ENCODE measurements at places on chromosomes 6 and 20. TPM values are rescaled to one million over a fixed set of nuclear protein-coding genes. Genes with fewer than 3 reads are reported as not detected.

SDCBP2 gene
- total RNA-seq = 202 TPM

PSORS1C2 gene
- total RNA-seq = not detected

SRMS gene
- 0.49 TPM for total RNA-seq

COX4I2 gene
- not detected for total RNA-seq

CNKSR3 gene
- 13.1 TPM for total RNA-seq

FAM184A gene
- total RNA-seq = 0.62 TPM

FOXQ1 gene
- total RNA-seq = 0.82 TPM

DNA sequence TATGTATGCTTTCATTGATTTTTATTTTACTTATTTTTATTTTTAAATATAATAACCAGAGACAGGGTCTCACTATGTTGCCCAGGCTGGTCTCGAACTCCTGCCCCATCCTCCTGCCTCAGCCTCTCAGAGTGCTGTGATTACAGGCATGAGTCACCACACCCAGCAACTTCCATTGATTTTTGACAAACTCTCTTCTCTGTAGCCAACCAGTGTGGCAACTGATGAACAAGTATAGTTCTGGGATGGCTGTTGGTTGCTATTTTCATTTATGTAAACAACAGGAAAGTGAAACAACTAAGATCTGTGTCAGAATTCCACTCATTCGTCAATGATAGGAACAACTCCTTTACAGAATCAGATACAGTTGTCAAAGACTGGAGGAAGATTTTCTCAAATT lies 356.7 kb upstream of the JARID2 start:
- no peaks in the 10 kb centered on the region for H3K4me1 ChIP-seq
- DNase-seq = no peak
- no peak overlapping the region for H3K27ac ChIP-seq
- H3K27me3 ChIP-seq = no peaks in the 10 kb centered on the region
- H3K4me3 ChIP-seq = no peak overlapping the region

DNA sequence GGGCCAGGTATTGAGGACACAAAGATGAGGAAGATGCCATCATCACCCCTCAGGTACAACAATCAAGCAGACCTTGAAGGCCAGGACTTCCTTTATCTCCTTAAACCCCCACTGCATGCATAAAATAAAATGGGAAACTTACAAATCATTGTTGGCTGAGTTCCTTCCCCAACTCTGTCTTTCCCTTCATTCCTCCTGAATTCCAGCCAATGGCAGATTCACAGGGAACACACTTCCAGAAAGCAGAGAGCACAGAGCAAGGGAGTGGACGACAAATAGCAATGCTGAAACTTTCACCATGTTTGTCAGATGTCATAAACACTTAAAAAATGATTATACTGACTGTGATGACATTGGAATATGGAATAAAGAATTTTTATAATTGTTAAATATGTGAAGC lies 37.3 kb upstream of the NXT1 start:
- H3K4me3 ChIP-seq = no peak overlapping the region
- no peak overlapping the region for H3K27ac ChIP-seq
- H3K4me1 ChIP-seq = no peaks in the 10 kb centered on the region

- no peak for DNase-seq
- no peaks in the 10 kb centered on the region for H3K4me1 ChIP-seq
- no peak overlapping the region for H3K27ac ChIP-seq
Observed at GRCh38 chr6:22699151-22699550, 129.8 kb downstream of the HDGFL1 start.

GRCh38 chr6:14618759-14619418 lies 501.3 kb downstream of the CD83 start:
- H3K4me3 ChIP-seq = no peak overlapping the region
- no peak for DNase-seq
- no peaks in the 10 kb centered on the region for H3K4me1 ChIP-seq
- H3K36me3 ChIP-seq = no peaks in the 10 kb centered on the region
- no peaks in the 10 kb centered on the region for H3K27me3 ChIP-seq

DNA sequence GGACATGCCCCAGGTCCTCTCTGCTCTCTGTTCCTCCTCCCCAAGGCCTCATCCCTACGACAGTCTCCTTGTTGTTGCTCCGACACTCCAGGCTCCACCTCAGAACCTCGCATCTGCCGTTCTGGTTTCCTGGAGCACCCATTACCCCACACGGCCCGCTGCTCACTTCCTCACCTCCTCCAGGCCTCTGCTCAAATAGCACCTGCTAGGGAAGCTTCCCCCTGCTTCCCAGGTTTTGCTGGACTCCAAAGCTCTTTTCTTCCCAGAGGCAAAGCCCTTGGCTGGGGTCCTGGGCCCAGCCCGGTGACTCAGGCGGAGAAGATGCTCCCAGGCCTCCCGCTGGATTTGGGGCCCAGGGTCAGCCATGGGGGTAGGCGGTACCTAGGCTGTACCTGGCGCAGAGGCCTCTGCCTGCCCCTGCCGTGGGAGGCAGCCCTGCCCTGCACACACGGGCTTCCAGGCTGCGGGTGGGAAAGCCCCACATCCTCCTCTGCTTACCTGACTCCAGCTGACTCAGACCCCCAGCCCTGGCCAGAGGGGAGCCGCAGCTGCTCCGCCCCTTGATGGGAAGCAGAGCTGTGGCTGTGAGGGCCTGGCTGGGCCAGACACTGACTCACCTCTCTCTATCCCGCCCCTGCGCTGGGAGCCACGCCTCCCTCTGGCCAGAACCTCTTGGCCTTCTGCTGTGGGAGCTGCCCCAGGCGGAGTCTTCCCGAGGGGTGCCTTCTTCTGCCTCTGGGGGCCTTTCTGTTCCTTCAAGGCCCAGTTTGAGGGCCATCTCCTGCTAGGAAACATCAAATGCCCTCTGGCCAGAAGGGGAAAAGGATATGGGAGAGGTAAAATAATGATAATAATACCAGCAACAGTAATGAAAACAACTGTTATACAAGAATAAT lies 130.5 kb downstream of the CEBPB start:
- H3K4me3 ChIP-seq = no peak overlapping the region
- H3K27ac ChIP-seq = peak overlapping the region; percentile 62
- H3K36me3 ChIP-seq = no peaks in the 10 kb centered on the region
- H3K4me1 ChIP-seq = no peaks in the 10 kb centered on the region
- H3K27me3 ChIP-seq = no peaks in the 10 kb centered on the region

DNA sequence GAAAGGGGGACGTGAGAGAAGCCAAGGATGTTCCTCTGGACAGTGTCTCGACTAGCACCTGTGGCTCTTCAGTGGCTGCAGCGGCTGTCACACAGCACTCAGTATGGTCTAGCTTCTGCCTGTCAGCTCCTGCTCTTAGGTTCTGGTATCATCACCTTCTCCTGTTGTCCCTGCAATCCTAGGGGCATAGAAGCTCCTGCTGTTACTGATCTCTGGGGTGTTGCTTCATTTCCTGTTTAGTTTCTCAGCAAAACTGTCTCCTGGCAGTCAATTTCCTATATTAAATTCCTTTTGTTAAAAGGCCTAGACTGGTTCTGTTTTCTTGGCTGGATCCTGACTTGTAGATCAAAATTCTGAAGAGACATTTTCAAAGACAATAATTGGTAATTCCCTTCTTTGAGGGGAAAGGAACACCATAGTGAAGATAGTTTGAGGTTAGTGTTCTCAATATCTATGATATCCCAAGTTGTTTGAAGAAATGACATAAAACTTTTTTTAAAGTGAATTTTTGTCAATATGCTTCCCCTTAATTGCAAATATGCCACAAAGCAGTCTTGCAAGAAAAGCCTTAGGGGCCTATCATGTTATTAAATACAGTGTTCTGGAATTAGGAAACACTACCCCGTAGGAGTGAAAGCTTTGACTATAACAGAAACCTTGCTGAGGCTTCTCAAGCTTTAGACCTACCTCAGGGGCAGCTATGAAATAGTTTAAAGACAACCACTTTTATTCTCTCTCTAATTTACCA lies 148.5 kb downstream of the KIF6 start:
- no peak overlapping the region for H3K27ac ChIP-seq
- no peak for DNase-seq
- H3K4me3 ChIP-seq = no peak overlapping the region
- H3K27me3 ChIP-seq = no peaks in the 10 kb centered on the region

- H3K27ac ChIP-seq = no peak overlapping the region
- no peaks in the 10 kb centered on the region for H3K4me1 ChIP-seq
Observed at GRCh38 chr6:94751641-94752329, 825.5 kb upstream of the MANEA start.

- H3K27ac ChIP-seq = no peak overlapping the region
- H3K27me3 ChIP-seq = no peaks in the 10 kb centered on the region
Observed at GRCh38 chr6:139175389-139175948, 40.6 kb downstream of the HECA start.

GRCh38 chr6:109513571-109514071 lies 30.6 kb upstream of the ZBTB24 start:
- no peaks in the 10 kb centered on the region for H3K4me1 ChIP-seq
- no peaks in the 10 kb centered on the region for H3K27me3 ChIP-seq
- H3K4me3 ChIP-seq = no peak overlapping the region
- H3K36me3 ChIP-seq = no peaks in the 10 kb centered on the region
- DNase-seq = no peak
- H3K27ac ChIP-seq = no peak overlapping the region

- H3K4me1 ChIP-seq = no peaks in the 10 kb centered on the region
- H3K27me3 ChIP-seq = no peaks in the 10 kb centered on the region
- no peak overlapping the region for H3K27ac ChIP-seq
- H3K4me3 ChIP-seq = no peak overlapping the region
- no peaks in the 10 kb centered on the region for H3K36me3 ChIP-seq
Observed at GRCh38 chr20:24461848-24462247, 7.6 kb upstream of the SYNDIG1 start.

DNA sequence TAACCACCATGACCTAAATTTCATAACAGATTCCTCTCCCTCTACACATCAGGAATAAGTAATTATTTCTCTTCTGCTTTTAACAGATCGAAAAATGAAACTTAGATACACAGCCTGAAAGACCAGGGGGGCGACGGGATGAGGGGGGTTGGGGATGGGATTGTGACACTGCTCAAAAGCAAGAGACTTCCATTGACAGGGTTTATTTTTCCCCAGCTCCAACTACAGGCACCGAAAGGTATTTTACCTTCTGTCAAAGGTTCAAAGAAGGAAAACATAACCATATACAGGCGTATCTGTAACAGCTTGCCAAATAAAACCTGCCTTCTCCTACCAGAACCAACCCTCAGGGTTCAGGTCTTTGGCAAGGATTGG lies 1.3 kb downstream of the EPHA7 start:
- H3K4me1 ChIP-seq = peaks cover 5% of the 10 kb centered on the region
- peak overlapping the region; percentile 47 for H3K4me3 ChIP-seq
- DNase-seq = no peak
- peak overlapping the region; percentile 29 for H3K27ac ChIP-seq
- H3K27me3 ChIP-seq = peaks cover 46% of the 10 kb centered on the region

DNA sequence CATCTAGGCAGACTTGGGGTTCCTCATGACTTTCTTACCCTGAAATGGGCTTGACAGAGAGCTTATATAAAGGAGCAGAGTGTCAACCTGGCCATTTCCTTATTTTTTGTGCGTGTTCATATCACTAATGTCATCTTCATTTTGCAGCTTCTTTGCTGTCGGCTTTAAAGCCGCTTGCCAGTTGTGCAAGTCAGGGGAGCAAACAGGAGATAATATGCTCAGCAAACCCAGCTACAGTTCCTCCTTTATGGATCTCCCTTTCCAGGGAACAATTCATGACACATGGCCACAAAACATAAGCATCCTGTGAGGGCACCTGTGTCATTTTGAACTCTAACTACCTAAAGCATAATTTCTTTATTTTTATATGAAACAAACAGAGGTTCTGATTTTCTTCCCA lies 6.5 kb upstream of the TUBB2B start:
- peaks cover 54% of the 10 kb centered on the region for H3K27me3 ChIP-seq
- H3K27ac ChIP-seq = no peak overlapping the region
- H3K4me1 ChIP-seq = peaks cover 13% of the 10 kb centered on the region
- H3K4me3 ChIP-seq = no peak overlapping the region
- DNase-seq = no peak

DNA sequence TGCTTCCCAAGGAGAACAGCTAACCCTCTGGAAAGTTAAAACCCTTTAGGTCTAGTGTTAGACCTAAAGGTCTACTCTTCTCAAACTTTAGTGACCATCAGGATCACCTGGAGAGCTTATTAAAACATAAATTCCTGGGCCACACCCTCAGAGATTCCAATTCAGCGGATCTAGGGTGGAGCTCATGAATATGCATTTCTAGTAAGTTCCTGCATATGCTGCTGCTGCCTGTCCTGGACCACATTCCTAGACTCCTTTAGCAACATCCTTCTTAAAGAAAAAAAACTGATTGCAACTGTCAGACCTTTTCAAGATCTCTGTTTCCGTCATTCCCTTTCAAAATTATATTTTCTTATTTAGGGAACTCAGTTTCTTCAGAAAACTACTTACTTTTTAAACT lies 31.2 kb downstream of the SNAP25 start:
- no peak overlapping the region for H3K4me3 ChIP-seq
- no peaks in the 10 kb centered on the region for H3K4me1 ChIP-seq
- no peak for DNase-seq
- no peak overlapping the region for H3K27ac ChIP-seq

DNA sequence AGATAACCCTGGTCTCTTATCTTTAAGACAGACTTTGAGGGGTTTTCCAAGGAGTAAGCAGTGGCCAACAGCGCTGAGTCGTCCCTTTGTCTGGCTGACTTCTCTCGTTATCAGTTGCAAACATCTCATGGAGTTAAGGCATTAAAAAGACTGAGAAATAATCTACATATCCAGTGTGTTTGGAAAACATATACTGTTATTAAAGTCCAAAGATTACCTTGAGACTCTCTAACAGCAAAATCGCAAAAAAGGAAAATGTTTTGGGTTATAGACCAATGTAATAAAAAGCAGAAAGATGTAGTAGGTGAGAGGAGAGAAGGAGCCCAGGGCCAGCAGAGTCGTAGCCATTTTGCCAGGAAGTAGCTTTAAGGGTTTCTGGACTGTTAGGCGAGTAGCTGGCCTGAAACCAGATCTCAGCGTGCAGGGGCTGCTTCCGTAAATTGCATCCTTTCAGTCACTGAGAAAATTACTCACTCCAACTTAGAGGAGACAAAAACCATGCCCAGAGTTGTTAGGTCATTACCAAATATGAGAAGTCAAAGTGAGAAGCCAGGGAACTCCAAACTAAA lies 24.6 kb downstream of the MYLK4 start:
- no peaks in the 10 kb centered on the region for H3K36me3 ChIP-seq
- H3K4me1 ChIP-seq = no peaks in the 10 kb centered on the region
- H3K4me3 ChIP-seq = no peak overlapping the region
- no peaks in the 10 kb centered on the region for H3K27me3 ChIP-seq
- H3K27ac ChIP-seq = no peak overlapping the region

DNA sequence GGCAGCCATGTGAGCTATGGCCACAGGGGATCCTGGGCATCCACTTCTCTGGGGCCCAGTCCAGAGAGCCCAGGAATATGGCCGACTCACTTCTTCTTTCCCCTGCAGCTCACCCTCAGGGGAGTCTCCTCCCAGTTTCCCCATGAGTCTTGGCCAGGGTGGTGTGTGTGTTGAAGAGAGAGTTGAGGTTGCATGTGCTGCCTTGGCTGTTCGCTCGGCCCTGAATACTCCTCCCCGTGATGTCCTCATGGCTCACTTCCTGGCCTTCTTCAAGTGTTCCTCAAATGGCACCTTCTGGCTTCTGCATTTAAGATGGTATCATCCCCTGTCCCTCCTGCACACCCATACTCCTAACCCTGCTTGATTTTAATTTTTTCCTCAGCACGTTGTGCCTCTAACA lies 3.2 kb upstream of the TREML1 start:
- H3K4me3 ChIP-seq = no peak overlapping the region
- DNase-seq = no peak
- no peaks in the 10 kb centered on the region for H3K36me3 ChIP-seq
- H3K27ac ChIP-seq = no peak overlapping the region

GRCh38 chr6:51459958-51460357 lies 627.5 kb downstream of the PKHD1 start:
- DNase-seq = no peak
- H3K36me3 ChIP-seq = no peaks in the 10 kb centered on the region
- no peak overlapping the region for H3K4me3 ChIP-seq
- H3K27me3 ChIP-seq = no peaks in the 10 kb centered on the region
- H3K27ac ChIP-seq = no peak overlapping the region
- no peaks in the 10 kb centered on the region for H3K4me1 ChIP-seq
